ENCODE measurements at places on chromosomes 13 and 19. TPM values are rescaled to one million over a fixed set of nuclear protein-coding genes. Genes with fewer than 3 reads are reported as not detected.

DNA sequence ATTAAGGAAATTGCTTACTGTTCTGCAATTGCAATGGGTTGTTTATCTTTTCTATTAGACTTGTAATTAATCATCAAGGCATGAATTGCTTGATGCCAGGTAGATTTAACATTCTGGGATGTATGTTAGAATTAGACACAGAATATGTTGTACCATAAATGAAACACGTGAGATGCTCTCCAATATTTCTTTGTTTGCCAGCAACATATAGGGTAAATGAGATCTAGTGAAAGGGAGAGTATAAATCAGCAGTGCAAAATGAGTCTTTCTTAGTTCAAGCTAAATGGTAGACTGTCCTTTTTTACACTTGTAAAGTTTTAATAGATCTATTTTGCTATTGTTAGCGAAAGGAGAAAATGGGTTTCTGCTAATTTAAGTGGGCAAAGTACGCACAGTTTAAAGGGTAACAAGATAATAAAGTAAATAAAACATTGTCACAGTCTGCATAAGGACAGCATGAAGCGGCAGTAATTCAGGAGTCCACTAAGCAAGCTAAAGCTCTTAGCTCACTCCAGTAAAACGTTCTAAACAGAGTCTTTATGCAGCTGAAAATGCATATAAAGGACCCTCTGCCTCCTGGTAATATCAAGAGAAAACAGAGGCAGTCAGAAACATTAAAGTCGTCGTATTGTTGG lies 1137.1 kb downstream of the OLFM4 start:
- ATAC-seq = no peak

DNA sequence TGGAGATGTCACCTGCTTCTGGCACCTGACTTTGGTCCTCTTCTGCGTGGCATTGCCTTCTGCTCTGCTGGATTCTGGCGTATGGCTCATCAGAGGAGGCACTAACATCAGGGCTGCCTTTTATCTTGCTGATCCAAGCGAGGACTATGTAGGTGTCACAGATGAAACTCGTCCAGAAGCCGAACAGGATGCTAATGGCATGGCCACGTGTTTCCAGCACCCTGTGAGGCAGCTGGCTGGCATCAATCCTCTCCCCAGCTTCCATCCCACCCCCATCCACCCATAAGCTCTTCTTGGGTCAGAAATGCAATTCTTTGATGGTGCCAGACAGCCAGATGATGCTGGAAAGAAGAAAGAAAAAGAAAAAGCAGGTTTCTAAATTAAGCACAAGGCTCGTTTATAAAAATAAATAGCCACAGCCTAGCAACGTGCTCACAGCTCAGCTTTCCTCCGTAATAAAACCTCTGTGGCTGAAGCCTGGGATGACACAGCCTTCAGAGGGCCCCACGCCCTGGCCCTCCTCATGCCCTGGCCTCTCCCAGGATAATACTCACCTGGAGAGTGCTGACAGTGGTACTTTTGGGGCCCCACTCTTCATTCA lies 212.9 kb upstream of the SERP2 start:
- ATAC-seq = peak; percentile 26

DNA sequence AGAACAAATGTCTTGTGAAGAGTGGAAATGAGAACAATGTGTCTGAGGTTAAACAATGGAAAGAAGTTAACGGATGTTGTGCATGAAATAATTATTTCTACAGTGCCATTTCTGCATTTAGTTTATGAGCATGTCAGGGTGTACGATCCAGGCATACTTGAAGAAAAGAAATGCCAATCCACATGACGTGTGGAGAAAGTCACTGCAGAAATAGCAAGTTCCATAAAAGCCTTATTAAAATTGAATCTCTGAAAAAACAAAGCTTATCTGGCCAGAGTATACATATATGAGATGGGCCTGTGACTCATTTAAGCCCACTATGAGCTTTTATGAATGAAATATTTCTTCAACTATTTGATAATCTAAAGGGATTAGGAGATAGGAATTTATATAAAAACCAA lies 426.1 kb downstream of the EFNB2 start:
- no peak for ATAC-seq

- ATAC-seq = no peak
Observed at GRCh38 chr13:85528491-85529217, 270.6 kb downstream of the SLITRK6 start.

GRCh38 chr19:6457958-6458694 lies 1.5 kb downstream of the SLC25A23 start:
- no peak for ATAC-seq

The PCDH9 gene
- 0.11 TPM for total RNA-seq

The ZNF560 gene
- total RNA-seq = 0.35 TPM

The ANGPTL8 gene
- total RNA-seq = not detected

The PROSER3 gene
- 31.2 TPM for total RNA-seq

The IL12RB1 gene
- total RNA-seq = 54.5 TPM

Measured in activated T-helper 17 cell treated with anti-CD3 and anti-CD28 coated beads, Interleukin-2, amount 50 U/mL, for 72 hours (primary cell).